Stimulated activated CD4-positive, alpha-beta T cell treated with anti-CD3 and anti-CD28 coated beads, Interleukin-15, amount 100 ng/mL, for 1 hour (primary cell): ENCODE measurements at places on chromosomes 2 and 18.
A peak's percentile ranks its signal among the peaks of the same experiment; 100 is the strongest.

DNA sequence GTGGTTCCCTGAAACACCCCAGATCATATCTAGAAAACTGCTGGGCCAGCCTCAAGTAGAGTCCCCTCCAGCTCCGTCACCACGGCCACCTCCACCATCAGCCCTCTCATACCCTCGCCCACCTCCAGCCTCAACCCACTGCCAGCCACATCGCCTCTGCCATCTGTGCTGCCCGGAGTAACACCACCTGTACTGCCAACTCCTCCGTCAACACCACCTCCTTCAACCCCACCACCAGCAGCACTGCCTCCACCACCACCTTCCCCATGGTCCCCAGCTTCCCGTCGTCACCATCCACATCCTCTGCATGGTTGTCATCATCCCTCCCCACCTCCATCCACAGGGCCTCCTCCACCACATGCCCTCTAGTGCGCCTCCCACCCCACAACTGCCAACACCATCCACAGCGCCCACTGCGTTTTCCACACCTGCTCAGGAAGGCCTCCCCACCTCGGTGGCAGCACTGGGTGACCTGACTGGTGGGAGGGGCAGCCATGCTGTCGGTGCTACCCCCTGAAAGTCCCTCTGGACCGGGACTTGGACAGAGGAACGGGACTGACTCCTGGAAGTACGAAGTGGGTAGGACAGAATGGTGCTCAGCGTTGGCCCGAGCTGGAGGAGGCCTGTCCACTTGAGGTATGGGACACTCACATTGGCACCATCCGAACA is 1.6 kb downstream of the SNED1 start:
- no peak for DNase-seq

- DNase-seq: peak; percentile 5
Observed at GRCh38 chr2:147844697-147845410, at the start of gene ACVR2A. Gene ACVR2A (plus strand): TSS chr2:147845029. CDS start chr2:147845153, 124 bp downstream.

DNA sequence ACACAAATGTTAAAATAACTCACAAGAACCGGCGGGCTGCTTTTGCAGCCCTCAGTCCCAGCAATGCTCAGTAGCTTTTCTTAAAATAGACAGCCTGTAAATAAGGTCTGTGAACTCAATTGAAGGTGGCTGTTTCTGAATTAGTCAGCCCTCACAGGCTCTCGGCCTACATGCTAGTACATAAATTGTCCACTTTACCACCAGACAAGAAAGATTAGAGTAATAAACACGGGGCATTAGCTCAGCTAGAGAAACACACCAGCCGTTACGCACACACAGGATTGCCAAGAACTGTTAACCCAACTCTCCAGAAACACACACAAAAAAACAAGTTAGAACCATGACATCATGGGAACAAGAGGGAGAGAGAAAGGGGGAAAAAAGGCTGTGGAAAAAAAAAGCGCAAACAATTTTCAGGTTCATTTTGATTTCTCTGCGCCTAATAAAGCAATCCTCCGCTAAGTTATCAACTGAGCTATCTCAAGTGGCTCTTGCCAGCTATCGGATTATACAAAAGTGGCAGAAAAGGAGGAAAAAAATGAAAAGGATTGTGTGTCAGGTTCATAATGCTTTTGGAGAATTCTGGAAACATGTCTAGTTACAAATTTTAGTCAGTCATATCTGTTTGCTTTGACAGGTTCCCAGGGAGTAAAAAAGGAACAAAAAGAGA is 89.1 kb downstream of the ZEB2 start:
- DNase-seq: no peak

DNA sequence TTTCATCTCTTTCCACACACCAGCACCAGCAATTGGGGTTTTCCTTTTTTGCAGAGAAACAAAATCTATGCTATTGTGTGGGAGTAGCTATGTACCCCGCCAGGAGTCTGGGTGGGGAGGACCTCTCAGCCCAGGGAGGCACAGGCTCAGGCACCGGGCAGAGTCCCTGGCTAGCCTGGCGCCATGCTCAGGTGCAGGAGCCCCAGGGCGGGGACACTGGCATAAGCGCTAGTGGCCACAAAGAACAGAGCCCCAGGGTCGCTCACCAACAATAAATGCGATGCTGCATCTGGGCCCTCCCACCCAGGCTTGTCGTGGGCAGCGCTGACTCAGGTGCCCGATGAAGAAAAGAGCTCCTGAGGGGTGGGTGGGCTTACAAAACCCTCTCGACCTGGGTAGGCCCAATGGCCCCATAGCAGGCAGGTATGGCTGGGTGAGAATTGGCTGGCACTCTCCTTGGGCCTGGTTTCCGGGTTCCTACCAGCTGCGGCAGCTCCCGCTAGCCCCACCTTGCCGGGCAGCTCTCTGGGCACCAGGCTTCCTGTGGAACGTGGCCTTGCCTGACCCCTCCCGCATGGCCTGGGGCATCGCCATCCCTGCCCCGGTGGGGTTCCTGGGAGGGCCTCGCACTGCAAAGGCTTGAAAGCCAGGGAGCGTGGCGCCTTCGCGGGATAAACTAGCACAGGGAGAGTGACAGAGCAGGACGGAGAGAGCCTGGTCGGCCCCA is 31.8 kb upstream of the COL6A3 start:
- no peak for DNase-seq

DNA sequence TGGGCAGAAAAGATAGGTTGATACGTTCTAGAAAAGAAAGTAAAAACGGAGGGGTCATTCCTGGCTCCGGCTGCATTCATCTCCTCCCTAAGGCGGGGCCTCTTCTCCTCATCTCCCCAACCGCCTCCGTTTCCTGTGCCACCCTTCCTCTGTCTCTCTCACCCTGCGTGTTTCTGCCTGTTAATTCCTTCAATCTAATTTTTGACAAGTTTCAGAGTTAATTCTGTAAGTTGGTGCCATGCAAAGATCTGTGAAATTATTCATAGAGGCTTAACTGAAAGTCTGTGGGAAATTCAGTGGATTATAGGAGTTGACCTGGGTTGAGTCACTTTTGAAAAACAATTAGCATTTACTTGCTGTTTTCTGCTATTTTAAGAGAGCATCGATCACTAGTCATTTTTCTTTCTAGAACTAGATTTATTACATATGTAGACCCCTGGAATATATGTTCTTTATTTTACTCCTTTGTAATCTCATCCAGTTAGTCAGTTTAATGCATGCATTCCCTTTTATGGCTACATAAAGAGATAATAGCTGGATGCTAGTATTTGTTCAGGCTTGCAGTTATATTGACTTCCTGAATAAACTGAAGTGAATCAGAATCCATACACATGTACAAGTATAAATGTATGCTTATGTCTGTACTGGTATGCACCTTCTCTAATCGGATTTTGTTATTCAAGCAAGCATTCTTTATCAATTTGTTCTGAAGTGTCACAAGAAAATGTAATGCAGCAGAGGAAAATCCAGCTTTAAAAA is 91.1 kb downstream of the EML6 start:
- DNase-seq: no peak

GRCh38 chr2:70946832-70947442 is 11.2 kb downstream of the ATP6V1B1 start:
- DNase-seq: no peak

GRCh38 chr2:54559006-54559445 is 102.9 kb downstream of the SPTBN1 start:
- no peak for DNase-seq

DNA sequence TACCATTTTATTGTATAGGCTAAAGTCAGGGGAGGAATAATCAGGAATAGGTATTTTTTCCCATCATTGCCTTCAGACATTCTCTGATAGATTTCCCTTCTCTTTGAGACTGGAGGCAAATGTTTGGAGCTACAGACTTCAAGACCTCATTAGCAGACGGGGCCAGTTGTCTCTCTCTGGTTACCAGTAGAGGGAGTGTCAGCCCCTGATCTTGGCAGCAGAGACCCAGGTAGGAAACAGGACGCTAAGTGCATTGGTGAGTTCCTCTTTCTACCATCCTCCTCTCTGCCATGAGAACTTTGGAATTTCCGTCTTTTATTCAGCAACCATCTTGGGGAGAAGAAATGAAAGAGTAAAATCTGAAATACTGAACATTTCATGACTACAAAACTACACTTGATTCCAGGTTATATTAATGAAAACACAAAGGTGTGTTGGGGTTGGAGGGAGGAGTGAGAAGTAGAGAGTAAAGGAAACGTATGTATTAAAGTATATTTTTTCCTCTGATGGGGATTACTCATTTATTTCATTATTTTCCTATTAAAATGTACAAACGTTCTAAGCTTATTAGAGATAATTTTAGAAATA is 186.2 kb upstream of the GCFC2 start:
- DNase-seq: no peak

- DNase-seq: no peak
Observed at GRCh38 chr2:60002183-60002867, 551.1 kb downstream of the BCL11A start.

GRCh38 chr2:69977186-69977585 is 15.8 kb upstream of the ASPRV1 start:
- DNase-seq: no peak

DNA sequence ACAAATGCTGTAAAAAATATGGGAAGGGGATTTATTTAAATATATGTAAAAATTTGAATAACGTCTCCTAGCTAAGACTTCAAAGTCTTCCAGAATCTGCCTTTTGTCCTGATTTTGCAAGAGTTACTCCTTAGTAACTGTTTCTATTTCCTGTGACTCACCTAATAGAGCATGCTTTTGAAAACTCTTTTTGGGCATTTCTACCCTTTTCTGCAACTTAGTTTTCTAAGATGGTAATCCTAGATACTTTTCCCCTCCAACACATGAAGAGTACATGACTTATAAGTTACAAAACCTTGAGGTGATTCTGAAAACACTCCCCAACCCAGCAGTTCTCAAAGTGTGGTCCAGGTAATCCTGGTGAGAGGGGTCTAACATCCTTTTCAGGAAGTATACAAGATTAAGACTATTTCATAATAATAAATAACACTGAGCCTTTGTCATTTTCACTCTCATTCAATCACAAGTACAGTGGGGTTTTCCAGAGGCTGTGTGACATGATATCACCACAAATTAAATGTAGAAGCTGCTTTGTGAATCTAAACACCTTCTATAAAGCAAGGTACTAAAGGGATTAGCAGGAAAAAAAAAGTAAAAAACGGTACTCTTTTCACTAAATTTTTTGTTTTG is 31.9 kb downstream of the PPP4R3B start:
- DNase-seq: no peak

- DNase-seq: no peak
Observed at GRCh38 chr2:9497017-9497416, 22.7 kb downstream of the IAH1 start.

DNA sequence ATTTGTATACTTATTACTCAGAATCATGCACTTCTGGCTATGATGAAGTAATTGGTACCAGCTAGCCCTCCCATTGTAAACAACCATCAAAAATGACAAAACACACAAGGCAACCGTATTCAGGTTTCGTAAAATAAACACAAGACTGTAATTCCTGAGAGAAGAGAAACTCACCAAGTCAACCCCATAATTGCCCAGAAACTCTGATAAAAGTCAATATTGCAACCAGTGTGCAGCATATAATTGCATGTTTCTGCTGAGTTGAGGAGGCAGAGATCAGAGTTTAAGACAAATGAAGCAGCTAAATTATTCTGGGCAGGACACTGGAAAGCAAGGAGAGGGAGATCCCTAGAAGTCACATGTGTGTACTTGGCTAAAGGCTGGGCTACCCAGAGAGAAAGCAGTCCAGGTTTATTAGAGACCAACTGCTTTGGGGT is 90.3 kb downstream of the ROCK2 start:
- DNase-seq: no peak

DNA sequence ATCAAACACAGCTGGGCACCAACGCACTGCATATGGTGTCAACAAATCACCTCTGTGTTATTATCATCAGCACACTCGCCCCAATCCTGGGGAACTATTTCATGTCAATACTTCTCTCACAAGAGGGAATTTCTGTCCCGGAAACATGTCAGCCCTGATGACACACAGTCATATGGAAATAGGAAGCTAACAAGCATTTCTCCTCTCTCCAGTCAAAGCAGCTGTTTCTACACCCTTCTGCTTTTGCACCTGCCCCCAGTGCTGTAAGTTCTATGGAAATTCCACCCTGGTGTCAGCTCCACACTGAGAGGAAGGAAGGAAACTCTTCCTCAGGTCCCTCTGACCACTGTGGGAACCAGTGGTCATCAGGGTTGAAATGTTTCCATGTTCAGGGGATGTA is 447.6 kb upstream of the ID2 start:
- no peak for DNase-seq

- DNase-seq: no peak
Observed at GRCh38 chr2:229301237-229301636, 30.1 kb upstream of the PID1 start.

GRCh38 chr18:13627639-13628038 is 98.7 kb downstream of the FAM210A start:
- DNase-seq: no peak

- no peak for DNase-seq
Observed at GRCh38 chr18:68448736-68449135, 266.2 kb downstream of the TMX3 start.

DNA sequence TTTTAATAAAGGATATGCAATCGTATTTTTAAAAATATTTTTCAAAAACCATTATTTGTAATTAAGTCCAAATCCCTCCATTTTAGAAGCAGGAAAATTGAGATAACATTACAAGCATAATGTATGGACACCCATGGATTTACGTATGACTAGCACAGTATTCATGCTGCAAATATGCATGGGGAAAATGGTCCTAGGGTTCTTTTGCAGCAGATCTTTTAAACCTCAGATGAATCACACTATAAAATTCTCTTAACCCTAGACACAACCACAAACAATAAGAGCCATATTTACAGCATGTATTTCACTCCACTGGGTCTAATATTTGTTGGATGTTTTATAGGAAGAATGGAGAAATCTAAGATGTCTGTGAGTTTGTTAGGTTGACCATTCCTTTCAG is 453.4 kb downstream of the TGIF1 start:
- DNase-seq: no peak

- no peak for DNase-seq
Observed at GRCh38 chr18:75530118-75530517, 102.6 kb upstream of the SMIM21 start.

GRCh38 chr2:50727636-50728339 is 304.1 kb downstream of the NRXN1 start:
- DNase-seq: no peak

DNA sequence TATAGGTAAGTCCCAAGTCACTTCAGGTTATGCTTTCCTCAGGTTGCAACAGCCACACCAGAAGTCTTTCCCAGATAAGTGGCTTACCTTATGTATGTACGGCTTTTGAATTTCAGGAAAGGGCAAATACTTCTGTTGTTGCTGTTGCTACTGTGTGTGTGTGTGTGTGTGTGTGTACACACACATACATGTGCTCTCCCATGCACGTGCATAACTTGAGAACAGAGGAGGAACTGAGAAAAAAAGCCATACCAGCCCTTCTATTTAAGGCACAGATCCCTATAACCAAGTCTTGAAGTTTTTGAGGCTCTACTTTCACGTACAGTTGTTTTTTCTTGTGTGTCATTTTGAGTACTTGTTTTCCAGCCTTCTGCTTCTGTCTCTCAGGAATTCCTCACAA is 62.4 kb downstream of the WDPCP start:
- no peak for DNase-seq
